Activated T-cell treated with anti-CD3 and anti-CD28 coated beads for 1 hour (primary cell): ENCODE measurements at places on chromosomes 13 and 19.

DNA sequence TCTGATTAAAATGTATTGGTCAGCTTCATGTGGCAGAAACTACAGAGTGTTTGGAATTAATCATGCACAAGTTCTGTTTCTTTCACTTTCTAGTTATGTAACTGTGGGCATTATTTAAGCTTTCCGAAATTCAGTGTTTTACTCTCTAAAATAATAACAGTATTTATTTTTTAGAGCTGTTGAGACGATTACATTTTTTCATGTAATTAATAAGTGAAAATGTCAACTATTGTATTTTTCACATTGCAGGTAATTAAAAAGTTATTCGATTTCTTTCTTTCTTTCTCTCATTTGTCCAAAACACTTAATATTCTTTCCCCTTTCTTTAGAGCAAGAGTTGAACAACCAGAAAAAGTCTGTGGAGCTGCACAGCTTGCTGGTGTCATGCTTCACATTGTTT, 559.4 kb upstream of the PCDH20 start:
- no peak for DNase-seq

DNA sequence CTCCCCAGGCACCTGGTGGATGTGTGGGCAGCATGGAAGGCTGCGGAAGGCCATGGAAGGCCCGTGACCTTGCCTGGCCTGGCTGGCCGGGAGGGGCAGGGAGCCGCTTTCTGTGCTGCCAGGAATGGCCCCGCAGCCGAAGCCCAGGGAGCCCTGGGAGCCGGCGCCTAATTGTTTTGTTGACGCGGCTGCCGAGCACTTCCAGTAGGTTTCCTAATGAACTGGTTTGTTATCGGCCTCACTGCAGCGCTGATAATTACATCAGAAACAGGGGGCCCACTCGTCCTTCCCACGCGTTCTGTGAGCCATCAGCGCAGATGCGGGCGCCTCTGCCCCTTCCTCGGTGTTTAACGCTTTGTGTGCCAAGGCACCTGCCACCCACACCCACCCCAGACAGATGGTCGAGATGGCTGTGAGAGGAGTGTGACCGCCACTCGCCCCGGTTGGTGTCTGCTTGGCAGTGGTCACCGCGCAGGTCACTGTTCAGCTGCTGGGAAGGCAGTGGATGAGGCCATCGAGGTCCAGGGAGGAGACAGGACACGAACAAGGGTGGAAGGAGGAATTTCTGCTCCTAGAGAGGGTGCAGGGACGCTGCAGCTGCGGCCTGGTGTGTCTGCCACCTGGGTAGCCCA, 124.5 kb downstream of the KDM4B start:
- DNase-seq = no peak

DNA sequence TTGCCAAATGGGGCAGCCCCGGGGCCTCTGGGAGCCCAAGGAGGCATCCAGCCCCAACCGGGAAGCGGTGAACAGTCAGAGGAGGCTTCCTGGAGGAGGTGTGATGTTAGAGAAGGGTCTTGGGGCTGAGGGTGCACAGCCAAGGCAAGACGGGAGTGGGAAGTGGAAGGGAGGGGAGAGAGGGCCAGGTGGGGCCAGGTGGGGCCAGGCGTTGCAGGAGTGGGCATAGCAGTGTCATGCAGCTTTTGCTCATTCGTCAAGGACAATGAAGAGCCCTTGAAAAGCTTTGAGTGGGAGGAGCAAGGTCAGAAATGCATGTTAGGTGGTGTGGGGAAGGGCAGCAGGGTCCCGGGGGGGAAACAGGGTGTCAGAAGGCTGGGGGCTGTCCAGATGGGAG, 1.8 kb downstream of the FBN3 start:
- DNase-seq = no peak

DNA sequence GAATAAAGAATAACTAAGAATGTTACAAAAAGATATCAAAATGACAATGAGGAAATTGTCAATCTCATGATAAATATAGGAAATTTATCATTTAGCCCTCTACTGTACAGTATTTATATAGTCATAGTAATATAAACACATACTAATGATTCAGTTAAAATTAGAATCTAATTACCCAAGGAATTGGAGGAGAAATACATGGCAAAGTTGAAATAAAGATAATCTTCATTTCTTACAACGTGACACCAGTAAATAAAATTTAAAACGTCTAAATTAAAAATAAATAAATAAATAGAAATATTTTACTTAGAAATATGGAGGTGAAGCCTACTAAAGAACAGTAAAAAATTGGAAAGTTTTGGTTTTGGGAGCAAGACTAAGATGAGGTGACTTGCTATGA, 2163.1 kb upstream of the PCDH20 start:
- no peak for DNase-seq

DNA sequence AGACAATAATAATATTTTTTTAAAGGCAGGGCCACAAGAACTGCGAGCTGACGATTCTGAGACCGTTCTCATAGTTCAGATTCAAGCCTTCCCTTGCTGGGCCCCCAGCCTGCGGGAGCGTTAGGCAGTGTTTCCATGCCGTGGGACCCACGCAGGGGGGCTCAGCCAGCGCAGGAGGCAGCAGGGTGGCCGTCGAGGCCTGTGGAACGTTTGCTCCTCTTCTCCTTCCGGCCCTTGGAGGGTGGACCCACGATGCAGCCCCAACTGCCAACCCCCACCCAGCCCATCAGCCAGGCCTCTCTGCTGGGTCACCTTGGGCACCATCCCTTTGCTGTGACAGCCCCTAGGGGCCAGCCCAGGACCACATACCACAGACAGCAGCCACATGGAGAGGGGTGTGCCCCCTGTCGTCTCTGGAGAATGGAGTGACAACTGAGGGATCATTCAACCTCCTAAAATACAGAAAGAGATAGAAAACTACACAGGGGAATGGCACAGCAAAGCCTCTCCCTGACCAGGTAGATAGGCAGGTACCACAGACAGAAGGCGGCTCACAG, 46.8 kb downstream of the PDCD5 start:
- DNase-seq = no peak

DNA sequence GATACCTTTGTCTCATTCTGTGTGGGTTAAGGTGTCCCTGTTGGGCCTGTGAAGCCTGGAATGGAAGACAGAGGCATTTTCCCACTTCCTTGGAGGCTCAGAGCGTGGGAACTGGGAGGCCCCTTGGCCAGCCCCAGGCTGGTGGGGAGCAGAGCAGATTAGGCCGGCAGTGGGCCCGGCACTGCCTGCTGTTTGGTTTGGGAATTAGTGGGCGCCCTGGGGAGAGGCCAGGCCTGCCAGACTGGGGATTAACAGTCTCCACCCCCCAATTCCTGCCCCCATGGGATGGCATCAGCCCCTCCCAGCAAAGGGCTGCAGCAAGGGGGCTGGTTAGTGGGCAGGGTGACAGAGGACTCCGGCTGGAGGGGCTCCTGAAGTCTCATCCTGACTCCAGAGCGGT, 3.1 kb upstream of the BEST2 start:
- DNase-seq = no peak

GRCh38 chr13:25088562-25089221, 7.2 kb upstream of the PABPC3 start:
- no peak for DNase-seq

DNA sequence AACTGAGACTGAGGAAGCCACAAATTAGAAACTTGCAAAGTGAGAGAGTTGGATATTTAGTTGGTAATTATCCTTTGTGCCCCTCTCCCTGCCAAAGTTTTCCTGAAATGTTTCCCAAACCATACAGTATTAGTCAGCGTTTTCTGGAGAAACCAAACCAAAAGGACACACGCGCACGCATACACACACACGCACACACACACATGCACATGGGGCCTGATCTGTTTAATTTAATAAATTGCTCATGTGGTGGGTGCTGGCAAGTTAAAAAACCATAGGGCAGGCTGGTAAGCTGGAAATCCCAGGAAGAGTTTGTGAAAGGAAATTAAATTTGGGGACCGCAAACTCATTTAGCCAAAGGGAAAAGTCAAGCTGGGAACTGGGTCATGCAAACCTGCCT, 11.7 kb upstream of the CYSLTR2 start:
- DNase-seq = no peak

DNA sequence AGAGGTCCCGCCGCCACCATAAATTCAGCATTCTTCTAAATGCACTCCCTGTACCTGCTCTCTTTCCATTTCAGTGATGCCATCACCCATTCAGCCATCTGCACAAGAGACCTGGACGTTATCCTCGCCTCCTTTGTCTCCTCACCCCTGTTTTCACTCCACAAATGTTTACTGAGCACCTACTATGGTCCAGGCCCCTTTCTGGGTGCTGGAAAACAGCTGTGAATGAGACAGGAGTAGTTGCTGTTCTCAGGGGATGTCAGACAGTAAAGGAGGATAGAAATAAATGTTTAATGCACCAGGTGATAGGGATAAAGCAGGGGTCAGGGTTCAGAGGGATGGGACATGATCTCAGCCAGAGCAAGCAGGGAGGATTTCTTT, 3.3 kb downstream of the AP1M1 start:
- no peak for DNase-seq
